IMR-90 (cell line): ENCODE measurements at places on chromosomes 2 and 18.

DNA sequence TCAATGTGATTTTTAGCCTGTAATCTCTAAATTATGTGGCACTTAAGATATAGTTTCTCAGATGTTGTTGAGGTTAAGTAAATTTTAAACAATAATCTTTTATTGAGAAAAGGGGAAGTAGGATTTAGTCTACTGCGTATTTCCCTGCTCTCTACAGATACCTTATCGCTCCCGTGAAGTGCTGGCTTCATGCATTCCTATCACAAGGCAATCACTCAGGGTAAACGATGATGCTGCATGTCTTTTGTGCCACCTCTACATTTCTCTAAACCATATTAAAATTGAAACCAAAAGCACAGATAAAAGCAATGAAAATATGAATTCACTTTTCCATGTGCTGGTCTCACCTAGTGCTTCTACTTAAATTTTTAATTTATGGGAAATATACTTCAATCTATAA, 14.4 kb upstream of the RPE start:
- no peak overlapping the region for H3K27ac ChIP-seq
- no peak overlapping the region for H3K4me3 ChIP-seq
- no peak for DNase-seq

DNA sequence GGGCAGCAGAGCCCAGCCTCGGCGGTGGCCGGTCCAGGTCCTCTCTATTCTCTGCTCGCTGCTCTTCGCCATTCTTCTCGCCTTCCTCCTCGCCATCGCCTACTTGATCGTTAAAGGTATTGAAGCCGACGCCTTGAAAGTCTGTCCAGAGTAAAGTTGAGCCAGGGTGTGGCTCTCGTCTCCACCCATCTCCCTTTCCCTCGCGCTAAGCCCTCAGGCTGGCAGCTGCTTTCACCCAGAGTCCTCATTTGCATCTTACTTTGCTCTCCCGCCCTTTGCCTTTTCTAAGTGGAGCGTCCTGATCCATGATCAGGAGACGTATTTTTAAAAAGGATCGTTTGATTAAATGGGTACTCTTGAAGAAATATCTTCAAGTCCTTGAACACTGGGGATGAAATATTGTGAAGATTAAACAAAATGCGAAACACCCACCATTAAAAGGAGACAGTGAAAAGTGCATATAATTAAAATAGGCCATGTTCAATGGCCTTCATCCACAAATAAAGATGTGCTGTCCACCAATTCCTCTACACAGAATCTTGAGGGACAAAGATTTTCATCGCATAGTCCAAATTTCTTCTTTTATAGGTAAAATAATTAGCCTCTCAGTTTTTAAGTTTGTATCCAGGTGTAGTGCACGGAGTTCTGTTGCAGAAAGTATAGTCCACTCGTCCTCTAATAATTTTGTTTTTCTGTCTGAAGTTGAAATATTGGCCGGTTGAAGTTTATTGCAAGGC, 657 bp downstream of the ARL6IP6 start:
- no peaks in the 10 kb centered on the region for H3K27me3 ChIP-seq
- DNase-seq = no peak
- peak overlapping the region; percentile 67 for H3K27ac ChIP-seq
- peaks cover 2% of the 10 kb centered on the region; the same call in 1 of the 2 replicates for H3K4me1 ChIP-seq

DNA sequence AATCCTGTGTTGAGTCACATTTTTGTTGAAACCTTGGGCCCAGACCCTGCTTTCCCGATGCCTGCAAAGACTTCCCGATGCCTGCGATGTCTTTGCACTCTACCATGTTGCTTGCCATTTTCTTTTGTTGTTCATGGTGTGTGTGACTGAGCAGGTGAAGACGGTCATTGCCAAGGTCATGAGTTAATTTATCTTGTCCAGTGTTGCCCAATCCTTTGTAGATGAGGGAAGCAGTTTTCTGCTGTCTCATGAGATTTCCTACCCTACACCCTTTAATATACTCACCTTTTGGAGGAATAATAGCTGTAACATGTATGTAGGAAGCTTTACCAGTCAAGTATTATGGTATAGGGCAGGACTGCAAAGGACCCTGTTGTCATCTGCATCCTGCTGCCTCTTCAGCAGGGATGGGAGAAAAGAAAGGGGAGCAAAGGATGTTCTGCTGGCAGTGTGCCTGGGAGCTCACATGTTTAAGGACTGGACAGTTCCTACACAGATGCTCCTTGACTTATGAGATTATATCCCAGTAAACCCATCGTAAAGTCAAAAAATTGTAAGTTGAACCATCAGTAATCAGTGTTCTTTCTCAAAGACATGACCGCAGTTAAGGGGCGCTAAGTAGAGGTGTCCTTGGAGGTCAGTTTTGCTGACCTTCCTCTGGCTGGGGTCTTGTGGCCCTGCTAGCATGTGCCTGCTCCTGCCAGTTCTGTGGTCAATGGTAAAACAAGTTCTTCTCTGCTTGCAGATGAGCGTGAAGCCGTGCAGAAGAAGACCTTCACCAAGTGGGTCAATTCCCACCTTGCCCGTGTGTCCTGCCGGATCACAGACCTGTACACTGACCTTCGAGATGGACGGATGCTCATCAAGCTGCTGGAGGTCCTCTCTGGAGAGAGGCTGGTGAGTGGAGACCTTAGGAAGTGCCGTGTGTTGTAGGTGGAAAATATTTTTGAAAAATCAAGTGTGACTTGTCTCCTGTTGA, 124.8 kb upstream of the EML6 start:
- H3K27me3 ChIP-seq = no peaks in the 10 kb centered on the region
- DNase-seq = peak; percentile 47
- no peak overlapping the region for H3K4me3 ChIP-seq
- H3K4me1 ChIP-seq = peaks cover 22% of the 10 kb centered on the region

DNA sequence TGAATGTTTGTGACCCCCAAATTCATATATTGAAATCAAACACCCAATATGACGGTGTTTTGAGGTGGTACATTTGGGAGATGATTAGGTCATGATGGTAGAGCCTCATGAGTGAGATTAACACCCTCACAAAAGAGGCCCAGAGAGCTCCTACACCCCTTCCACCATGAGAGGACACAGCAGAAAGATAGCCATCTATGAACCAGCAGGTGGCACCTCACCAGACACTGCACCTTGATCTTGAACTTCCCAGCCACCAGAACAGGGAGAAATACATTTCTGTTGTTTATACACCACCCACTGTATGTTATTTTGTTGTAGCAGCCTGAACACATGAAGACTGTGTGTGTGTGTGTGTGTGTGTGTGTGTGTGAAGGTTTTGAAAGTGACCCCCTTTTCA, 58.1 kb downstream of the ST3GAL5 start:
- no peaks in the 10 kb centered on the region for H3K4me1 ChIP-seq
- H3K27me3 ChIP-seq = 0 out of 2 replicates have a peak, but pooled peaks cover 1% of the 10 kb centered on the region
- no peak for DNase-seq
- H3K27ac ChIP-seq = no peak overlapping the region
- H3K36me3 ChIP-seq = no peaks in the 10 kb centered on the region
- no peak overlapping the region for H3K4me3 ChIP-seq

DNA sequence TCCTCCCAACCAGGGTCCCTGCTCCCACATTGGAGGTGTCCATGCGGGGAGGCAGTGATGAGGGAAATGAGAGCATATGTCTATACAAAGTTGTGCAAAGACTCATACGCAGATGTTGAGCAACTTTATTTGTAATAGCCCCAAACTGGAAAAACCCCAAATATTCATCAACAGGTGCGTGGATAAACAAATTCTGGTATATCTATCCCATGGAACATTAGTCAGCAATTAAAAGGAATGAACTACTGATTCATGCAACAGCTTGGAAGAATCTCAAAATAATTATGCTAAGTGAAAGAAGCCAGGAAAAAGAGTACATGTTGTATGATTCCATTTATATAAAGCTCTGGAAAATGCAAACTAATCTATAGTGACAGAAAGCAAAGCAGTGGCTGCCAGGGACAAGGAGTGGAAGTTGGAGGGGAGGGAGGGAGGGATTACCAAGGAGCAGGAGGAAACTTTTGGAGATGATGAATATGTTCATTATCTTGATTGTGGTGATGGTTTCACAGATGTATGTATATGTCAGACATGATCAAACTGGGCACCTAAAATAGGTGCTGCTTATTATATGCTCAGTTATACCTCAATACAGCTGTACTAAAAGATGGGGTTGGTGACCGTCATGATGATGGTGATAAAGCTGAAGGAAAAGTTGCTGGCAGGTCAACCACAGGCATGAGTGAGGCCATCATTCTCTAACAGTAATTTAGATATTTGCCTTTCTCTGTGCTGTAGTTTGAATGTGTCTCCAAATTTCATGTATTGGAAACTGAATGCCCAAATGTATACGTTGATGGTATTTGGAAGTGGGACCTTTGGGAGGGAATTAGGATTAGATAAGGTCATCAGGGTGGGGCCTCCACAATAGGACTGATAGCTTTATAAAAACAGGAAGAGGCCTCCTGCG, 270.9 kb downstream of the CYP26B1 start:
- no peak overlapping the region for H3K4me3 ChIP-seq
- no peaks in the 10 kb centered on the region for H3K36me3 ChIP-seq
- no peak overlapping the region for H3K27ac ChIP-seq
- H3K4me1 ChIP-seq = peaks cover 12% of the 10 kb centered on the region

- no peak overlapping the region for H3K4me3 ChIP-seq
- H3K27me3 ChIP-seq = peaks cover 5% of the 10 kb centered on the region
- DNase-seq = no peak
These were observed 235.8 kb downstream of the EN1 start for GRCh38 chr2:118611691-118612090.

DNA sequence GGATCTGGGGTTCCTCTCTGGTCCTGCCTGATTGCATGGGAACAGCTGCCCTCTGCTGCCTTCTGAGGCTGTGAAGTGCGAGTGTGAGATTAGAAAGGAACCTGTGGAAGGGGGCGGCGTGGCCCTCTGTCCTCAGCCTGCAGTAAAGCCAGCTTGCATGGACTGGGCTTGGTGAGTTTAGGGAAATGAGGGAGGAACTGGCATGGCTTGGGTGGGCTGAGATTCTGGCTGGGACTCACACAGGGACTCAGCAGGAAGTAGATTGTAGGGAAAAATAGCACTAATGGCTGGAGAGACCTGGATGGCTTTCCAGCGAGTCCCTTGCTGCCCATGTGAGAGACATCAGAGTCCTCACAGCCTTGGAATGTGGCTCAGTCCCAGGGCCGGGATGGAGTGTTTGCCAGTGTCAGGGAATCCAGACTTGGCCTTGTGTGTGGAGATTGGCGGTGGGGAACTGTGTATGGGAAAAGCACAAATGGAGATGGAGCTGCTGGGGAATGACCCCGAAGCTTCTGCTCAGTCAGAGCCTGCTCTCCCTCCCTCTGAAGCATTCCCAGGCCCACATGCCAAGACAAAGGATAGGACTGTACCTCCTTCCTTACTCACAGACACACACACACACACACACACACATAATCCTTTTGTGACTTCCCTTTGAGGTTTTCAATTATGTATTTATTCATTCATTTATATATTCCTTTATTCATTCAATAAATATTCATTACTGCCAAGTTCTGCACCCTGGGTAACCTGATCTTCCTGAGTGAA, 115.4 kb downstream of the ACAA2 start:
- H3K4me1 ChIP-seq = peaks cover 4% of the 10 kb centered on the region; the same call in 1 of the 2 replicates
- H3K27me3 ChIP-seq = no peaks in the 10 kb centered on the region
- H3K4me3 ChIP-seq = no peak overlapping the region

DNA sequence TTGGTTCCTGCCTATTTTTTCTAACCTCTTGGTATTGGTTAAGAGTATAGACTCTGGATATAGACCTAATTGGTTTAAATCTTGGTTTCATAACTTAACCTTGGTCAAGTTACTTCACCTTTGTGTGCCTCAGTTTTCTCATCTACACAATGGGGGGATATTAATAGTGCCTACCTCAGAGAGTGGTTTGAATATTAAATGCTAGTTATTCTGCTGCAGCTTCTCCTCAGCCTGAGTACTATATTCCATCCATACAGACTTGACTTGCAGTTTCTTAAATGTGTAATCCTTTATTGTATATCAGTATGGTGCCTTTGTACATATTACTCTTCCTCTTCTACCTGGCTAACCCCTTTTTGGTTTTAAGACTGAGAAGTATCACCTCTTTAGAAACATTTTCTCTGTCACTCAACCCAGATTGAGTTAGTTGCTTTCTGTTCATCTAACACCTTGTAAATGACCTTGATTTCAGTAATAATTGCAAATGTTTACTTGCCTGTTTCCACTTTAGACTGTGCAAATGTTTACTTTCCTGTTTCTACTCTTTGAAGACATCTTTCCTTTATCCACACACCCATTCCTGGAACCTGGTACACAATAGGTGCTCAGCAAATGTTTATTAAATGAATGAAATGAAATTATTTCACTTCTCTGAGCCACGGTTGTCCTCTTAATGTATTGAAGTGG, 6.6 kb downstream of the ACVR2A start:
- H3K4me1 ChIP-seq = peaks cover 3% of the 10 kb centered on the region; the same call in 1 of the 2 replicates
- no peak overlapping the region for H3K27ac ChIP-seq
- H3K27me3 ChIP-seq = no peaks in the 10 kb centered on the region
- no peak overlapping the region for H3K4me3 ChIP-seq
- H3K36me3 ChIP-seq = no peaks in the 10 kb centered on the region

DNA sequence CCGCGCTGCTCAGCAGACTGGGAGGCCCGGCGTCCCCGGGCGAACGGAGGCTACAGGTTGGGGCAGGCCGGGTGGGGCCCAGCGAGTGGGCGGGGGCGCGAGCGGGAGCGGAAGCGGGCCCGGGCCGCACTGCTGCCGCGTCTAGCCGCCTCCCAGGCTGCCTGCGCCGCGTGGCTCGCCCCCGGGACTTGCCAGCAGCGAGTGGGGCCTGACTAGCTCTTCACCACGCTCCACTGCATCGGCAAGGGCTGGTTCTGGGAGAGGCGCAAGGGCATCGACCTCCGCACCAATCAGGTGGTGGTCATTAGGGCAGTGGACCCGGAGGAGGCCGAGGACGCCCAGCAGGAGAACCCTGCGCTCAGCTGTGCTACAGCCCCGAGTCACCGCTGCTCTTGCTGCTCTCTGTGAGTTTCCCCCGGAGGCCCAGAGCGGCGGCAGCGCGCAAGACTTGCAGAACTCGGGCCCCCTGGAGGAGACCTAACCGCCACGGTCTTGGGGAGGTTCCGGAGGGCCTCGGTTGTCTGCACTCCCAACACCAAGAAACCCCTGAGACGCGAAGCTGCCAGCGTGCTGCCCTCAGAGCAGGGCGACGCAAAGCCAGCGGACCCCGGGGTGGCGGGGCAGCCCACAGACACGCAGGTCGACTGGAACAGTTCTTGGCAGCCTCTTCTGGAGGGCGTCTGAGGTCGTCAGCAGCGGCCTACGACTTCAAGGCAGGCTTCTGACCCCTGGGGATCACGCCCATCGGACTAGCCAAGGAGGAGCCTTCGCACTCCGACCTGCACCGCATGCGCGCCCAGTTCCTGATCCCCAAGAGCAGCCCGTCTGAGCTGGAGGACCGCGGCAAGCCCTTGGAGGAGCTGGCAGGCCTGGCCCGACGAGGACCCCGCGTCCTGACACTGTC, 27.2 kb upstream of the PTPN2 start:
- H3K36me3 ChIP-seq = no peaks in the 10 kb centered on the region
- peaks cover 10% of the 10 kb centered on the region for H3K4me1 ChIP-seq
- no peak for DNase-seq

GRCh38 chr2:467543-467891, 179.6 kb upstream of the ALKAL2 start:
- no peak overlapping the region for H3K4me3 ChIP-seq
- H3K36me3 ChIP-seq = no peaks in the 10 kb centered on the region

GRCh38 chr2:139613264-139613663, 833.1 kb upstream of the NXPH2 start:
- DNase-seq = no peak
- no peaks in the 10 kb centered on the region for H3K4me1 ChIP-seq
- H3K4me3 ChIP-seq = no peak overlapping the region
- no peaks in the 10 kb centered on the region for H3K27me3 ChIP-seq
- no peak overlapping the region for H3K27ac ChIP-seq
